ENCODE measurements at places on chromosomes 4 and X. TPM values are rescaled to one million over a fixed set of nuclear protein-coding genes. Genes with fewer than 3 reads are reported as not detected.

GRCh38 chr4:8067274-8067936 is 91.2 kb downstream of the ABLIM2 start:
- DNase-seq, result no peak

GRCh38 chr4:76198411-76199237 is 15.0 kb downstream of the SCARB2 start:
- no peak for DNase-seq

DNA sequence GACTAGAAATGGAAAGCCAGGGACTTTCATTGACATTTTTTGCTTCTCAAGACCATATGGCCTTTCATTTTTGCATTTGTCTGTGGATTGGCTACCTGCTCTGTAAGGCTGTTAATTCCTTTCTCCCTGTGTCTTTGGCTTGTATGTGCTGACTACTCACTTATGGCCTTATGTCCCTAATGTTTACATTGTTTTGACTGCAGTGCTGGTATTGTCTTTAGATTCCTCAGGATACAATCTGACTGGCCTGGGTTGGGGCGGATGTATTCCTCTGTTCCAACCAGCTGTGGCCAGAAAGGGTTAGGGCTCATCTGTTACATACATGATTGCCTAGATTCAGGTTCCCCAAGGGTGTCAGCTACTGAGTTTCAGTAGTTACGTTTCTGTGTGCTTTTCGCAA is 108.1 kb downstream of the RAPGEF2 start:
- no peak for DNase-seq

DNA sequence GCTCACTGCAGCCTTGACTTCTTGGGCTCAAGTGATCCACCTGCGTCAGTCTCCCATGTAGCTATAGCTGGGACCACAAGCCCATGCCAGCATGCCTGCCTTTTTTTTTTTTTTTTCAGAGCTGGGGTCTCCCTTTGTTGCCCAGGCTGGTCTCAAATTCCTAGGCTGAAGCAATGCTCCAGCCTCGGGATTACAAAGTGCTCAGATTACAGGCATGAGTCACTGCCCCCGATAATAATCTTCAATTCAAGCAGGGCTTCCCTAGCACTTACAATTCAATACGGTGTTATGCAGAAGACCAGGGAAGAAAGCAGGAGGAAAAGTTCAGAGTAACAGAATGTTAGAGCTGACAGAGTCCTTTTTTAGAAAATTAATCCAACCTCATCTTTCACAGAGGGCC is 26.1 kb downstream of the OTOP1 start:
- no peak for DNase-seq

- no peak for DNase-seq
Observed at GRCh38 chr4:10272511-10272910, 155.9 kb upstream of the WDR1 start.

DNA sequence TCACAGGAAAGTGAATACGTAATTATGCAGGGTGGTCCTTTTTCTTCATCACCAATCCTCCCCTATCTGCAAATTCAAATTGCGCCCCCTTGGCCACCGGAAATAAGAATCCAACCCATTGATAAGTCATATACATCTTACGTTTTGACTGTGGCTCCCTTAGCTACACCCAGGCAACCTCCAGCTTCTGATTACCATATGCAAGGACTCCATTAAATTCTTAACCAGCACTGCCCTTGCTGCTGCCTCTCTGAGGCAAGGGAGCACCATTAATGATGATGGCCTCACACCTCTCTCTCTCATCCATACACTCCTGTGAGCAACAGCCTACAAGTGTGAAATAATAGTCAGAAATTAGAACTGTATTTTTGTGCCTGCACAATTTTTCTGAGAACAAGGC is 106.0 kb upstream of the NOCT start:
- no peak for DNase-seq

DNA sequence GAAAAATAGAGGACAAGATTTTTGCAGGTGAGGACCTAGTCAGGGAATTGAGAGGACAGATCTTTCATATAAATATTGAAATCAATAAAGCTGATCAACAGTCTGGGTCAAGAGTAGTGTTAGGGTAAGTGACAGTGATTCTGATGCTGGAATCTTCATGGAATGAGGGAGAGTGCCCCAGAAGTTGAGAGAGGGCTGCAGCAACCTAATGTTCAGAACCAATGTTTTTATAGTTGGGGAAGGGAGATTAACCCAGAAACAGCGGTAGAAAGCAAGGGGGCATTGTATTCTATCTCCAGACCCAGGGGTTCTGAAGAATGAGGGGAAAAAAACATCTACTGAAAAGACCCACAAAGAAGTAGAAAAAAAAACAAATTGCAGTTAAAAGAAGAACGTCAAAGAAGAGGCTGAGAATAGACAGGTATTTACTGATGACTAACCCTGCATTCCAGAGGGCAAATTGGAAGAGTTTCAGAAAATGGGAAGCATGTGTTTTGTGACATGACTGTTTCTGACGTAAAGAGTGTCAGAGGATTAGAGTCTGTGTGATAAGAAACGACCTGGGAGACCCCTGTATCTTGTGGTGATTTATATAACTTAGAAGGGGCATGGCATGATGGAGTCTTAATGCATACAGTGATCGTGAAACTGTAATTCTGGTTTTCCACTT is 819.6 kb upstream of the EPHA5 start:
- DNase-seq, result no peak

DNA sequence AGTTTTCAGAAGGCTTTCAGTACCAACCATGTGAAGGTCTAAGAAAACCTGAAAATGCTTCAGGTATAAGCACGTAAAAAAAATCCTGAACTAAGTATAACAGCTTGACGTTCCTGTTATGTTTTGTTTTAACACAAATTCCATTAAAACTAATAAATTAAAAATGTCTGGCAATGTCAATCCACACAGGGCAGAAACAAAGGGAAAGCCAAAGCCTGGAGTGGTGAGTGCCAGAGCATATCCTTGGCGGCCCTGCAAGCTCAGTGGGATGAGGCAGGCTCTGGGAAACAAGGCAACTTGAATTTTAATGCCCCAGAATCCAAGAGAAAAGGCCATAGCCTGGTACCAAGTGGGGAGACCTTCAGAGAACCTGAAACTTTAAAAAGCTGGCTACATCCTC is 78.2 kb downstream of the EPHA5 start:
- no peak for DNase-seq

DNA sequence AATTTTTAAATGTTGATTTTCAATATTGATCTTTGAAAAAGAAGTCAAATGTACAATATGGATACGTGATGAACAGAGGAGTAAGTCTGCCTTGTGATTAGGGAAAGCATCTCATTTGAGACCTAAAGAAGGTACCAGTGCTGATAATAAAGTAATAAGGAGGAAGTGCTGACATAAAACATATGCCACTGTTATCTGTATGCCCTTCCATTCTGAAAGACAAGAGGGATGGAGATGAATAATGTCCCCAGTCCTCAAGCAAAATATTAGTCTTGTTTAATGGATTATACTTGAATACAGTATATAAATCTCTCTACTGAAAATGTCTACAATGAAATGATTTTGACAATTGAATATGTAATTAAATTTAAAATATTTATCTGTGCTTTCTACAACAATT is 58.2 kb downstream of the CCSER1 start:
- no peak for DNase-seq

DNA sequence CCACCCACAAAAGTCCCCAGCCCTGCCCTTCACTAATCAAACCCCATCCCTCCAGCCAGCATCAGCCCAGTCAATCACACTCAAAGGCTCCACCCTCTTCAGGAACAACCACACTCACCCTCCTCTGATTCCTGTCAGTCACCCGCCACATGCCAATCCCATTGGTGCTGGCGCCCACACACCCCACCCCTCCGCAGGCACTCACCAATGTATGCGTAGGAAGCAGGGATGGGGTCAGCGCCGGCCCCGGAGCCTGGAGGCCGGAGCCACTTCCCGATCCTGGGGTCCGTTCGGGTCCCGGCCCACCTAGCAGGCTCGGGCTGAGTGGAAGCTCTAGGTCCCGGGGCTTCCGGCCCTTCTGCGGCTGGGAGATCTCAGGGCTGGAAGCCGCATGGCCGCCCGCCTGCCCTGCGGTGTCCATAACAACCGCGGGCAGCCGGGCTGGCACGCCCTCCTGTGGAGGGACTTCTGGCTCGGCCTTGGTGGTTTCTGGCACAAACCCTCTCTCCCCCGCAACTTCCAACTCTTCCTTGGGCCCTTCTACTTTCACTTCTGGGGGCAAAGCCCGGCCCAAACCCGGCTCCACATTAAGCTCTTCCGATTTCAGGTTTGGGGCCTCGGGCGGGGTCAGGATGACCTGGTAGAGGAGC is 7.9 kb upstream of the CFP start:
- DNase-seq, result no peak

DNA sequence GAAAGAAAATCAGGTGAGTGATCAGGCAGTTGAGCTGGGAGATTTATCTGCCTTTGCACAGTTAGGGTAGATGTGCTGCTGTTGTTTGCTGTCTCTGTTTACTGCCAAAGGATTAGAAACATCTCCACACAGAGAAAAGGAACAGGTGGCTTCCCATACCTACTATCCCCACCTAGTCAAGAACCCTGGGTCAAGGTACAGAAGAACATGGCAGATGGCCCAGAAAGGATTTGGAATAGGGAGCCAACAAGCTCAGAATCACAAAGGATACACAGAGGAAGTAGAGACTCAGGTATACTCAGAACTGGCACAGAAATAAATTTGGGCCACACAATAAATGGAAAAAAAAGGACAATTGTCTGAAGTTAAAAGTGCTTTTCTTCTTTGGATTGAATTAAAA is 64.3 kb downstream of the TIGD2 start:
- DNase-seq, result no peak

- no peak for DNase-seq
Observed at GRCh38 chr4:183905593-183906488, 734 bp downstream of the STOX2 start.

DNA sequence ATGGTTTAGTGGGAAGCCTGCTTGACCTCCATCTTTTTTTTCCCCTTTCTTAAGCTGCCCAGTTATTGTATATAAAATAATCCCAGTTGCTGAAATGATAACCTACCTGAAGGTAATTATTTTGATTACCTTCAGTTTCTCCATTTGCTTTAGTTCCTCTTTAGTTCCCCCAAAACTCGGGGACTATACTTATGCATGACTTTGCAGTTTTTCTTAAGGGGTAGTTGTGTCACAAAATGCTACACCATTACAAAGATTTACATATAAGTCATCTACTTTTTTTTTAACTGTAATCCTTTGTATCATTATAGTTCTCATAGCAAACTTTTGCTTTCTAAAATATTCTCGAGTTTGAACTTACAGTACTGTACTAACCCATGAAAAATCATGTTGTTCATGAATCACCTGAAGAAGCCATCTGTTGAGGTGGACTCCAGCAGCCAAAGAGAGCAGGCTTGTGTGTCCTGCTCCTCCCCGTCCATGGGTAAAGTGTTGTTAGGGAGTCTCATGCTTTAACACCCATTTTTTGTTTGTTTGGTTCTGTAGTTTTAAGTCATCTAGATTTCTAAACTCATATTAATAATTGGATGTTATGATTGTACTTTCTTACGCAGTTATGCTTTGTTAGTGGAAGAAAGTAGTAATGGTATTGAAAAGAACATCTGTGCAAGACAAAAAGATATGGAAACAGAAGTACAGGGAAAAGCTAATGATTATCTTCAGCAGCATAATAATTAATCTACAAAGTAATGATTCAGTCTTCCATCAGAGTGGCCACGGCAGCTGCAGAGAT is 34.6 kb downstream of the HADH start:
- no peak for DNase-seq

DNA sequence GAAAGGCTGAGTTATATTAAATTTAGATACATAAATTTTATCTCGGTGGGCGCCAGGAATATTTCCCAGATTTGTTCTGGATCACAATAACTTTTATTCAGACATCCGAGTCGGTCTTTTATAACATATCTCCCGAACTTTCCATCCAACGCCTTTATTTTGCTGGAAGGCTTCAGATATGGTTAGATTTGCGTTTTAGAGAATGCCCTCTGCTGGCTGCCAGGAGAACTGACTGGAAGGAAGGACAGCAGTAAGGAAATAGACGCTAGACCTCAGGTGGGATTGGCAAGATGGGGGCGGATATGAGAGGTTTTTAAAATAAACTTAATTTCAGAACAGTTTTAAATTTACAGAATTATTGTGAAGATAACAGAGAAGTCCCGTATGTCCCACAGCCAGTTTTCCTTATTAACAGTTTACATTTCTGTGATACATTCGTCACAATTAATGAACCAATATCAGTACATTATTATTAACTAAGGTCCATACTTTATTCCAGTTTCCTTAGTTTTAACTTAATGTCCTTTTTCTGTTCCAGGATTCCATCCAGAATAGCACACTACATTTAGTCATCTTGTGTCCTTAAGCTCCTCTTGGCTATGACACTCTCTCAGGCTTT is 4.6 kb upstream of the KANTR start:
- DNase-seq, result no peak

- DNase-seq, result no peak
Observed at GRCh38 chrX:11412715-11413623, 119.8 kb downstream of the AMELX start.

- no peak for DNase-seq
Observed at GRCh38 chrX:2484256-2484655, 16.5 kb downstream of the DHRSX start.

- DNase-seq, result no peak
Observed at GRCh38 chrX:139892512-139892911, 40.3 kb downstream of the ATP11C start.

- no peak for DNase-seq
Observed at GRCh38 chrX:15866147-15866546, 11.5 kb upstream of the AP1S2 start.

CLIC2 gene
- 0.44 TPM for total RNA-seq

IL2 gene
- not detected for total RNA-seq

DRD5 gene
- not detected for total RNA-seq

MMRN1 gene
- 0.16 TPM for total RNA-seq

NUDT10 gene
- 0.27 TPM for total RNA-seq

NEUROG2 gene
- total RNA-seq, result not detected

AMTN gene
- not detected for total RNA-seq

UGT8 gene
- total RNA-seq, result 20.0 TPM

PCYT1B gene
- total RNA-seq, result not detected

Measured in activated B cell treated with CpG ODN at 0.5 μM for 24 hours (primary cell).